Umbilical cord (tissue), 2 donors: ENCODE measurements at places on chromosomes 2 and 18. TPM values are rescaled to one million over a fixed set of nuclear protein-coding genes. Genes with fewer than 3 reads are reported as not detected.

- DNase-seq: peak; percentile 69
These were observed 242.7 kb downstream of the CNTNAP5 start for GRCh38 chr2:124267794-124268193.

DNA sequence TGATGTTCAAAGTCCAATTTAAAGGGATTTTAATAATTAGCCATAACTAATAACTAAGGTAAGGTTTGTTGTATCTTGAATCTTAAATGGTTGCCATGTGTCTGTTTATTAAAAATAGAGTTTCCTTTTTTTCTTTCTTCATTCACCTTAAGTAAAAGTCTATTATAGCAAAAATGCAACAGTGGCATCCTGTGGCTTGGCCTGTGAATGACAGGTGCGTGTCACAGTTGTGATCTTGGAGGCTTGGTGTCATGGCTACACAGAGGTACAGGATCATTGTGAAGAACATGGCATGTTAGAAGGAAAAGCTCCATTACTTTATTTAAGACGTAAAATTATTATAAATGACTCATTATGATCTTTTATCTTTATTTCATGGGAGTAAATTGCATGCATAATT lies 246.1 kb downstream of the BCL2 start:
- DNase-seq: no peak

Gene SLC9A4
- 1.2 TPM for total RNA-seq

Gene CCDC141
- 5.3 TPM for total RNA-seq

Gene CD8A
- 10.6 TPM for total RNA-seq
